Activated CD4-positive, alpha-beta T cell treated with anti-CD3 and anti-CD28 coated beads, Interleukin-2, amount 50 U/mL, for 24 hours (primary cell): ENCODE measurements at places on chromosomes 2 and 18.

GRCh38 chr18:69216321-69216720 lies 184.4 kb upstream of the DOK6 start:
- DNase-seq, result no peak

- DNase-seq, result no peak
Observed at GRCh38 chr2:215644233-215644897, 208.5 kb upstream of the FN1 start.

DNA sequence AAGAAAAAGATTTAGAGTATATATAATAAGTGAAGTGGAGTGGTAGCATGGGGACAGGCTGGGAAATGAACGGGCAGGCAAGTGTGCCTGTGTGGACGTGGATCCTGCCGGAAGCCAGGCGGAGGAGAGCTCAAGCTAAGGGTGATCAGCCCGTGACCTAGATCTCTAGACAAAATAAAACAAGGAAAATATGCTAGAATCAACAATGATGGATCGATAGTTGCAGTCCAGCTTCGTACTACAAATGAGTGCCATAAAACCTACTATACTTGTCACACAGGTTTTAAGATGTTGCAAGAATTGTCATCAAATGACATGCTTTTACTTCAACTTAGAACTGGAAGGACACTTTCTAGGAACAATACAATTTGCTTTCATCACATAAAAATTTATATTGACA lies 8.5 kb downstream of the EIF2AK2 start:
- DNase-seq, result no peak

- DNase-seq, result no peak
Observed at GRCh38 chr2:52238782-52239181, 1206.8 kb upstream of the NRXN1 start.

DNA sequence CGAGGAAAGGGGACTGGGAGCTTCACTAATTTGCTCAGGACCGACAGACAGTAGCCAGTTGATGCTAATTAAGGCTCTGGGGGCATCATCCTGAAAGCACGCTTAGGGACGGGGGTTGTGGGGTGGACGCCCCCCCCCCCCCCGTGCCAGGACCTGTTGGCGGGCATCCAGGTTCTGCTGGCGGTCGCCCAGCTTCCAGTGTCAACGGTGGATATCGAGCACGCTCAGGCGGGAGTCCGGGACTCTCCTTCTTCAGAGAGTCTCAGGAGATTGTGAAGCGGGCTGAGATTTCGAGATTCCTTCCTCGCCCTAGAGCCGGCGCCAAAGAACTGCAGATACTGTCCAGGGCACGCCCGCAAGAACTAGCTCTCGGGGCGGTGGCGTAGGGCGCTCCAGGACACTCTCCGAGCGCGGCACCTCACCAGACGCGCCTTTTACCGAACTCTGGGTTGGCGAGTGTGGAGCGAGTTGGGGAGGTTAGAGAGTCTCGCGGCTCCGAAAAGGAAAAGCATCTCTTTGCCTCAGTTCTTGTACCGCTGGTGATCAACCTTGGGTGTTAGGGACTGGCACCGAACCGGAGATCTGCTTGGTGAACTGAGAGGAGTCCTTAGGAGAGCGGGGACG lies 5.6 kb downstream of the RAX start:
- no peak for DNase-seq

GRCh38 chr2:10517351-10518043 lies 69.4 kb upstream of the ODC1 start:
- DNase-seq, result no peak

- DNase-seq, result no peak
Observed at GRCh38 chr2:159617646-159618045, 1.3 kb upstream of the BAZ2B start.

GRCh38 chr2:12240206-12240605 lies 476.5 kb upstream of the TRIB2 start:
- DNase-seq, result no peak

GRCh38 chr2:134283661-134284060 lies 29.8 kb downstream of the MGAT5 start:
- no peak for DNase-seq

- DNase-seq, result no peak
Observed at GRCh38 chr2:33782395-33783230, 183.5 kb upstream of the FAM98A start.

- no peak for DNase-seq
Observed at GRCh38 chr18:79915161-79916127, 36.0 kb downstream of the SLC66A2 start.

DNA sequence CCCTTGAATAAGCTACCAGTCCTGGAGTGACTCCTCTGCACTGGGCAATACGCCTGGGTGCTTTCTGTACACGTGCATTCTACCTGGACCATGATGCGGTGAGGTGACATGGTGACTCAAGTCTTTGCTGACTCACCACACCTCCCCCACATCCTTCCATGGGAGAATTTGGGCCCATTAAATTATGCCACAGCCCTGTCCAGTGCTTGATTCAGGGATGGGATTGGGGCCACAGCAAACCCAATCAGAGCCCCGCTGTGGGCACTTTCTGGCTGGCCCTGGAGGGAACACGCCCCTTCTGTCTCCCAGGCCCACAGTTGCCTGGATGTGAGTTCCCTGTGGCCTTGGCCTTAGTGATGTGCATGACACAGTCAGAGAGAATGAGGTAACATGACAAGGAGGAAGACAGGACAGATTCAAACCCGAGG lies 86.9 kb downstream of the LRRC30 start:
- no peak for DNase-seq

DNA sequence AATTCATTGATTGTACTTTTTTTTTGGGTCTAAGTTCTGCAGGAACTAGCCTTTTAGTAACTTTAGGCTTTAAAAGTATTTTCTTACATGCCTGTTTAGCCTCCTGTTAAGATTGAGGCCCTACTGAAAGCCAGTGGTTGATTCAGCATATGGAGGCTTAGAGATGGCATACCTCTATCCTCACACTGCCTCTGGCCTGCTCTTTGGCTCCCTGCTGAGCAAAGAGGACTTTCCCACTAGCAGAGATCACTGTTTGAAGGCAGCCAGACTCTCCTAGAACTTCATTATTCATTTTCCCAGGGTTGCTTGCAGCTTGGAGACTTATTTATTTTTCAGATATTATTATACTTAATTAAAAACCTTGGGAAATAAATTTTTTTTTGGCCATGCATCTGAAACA lies 405.6 kb upstream of the MEX3C start:
- DNase-seq, result no peak

DNA sequence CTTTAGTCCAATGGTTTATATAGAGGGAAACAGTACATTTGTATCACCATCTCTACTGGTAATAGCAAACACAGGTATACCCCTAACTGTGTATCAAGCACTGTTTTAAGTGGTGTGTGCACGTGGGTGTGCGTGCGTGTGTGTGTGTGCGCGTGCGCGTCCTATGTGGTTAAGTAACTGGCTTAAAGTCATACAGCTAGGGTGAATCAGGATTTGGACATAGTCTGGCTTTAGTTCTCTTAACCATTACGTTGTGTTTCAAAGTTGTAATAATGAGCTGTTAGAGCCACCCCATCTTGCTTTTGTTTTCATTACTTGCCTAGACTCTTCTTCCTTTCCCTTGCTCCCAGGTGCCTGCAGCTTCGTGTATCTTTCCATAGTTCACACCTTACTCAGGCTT lies 2.1 kb downstream of the HADHB start:
- no peak for DNase-seq

DNA sequence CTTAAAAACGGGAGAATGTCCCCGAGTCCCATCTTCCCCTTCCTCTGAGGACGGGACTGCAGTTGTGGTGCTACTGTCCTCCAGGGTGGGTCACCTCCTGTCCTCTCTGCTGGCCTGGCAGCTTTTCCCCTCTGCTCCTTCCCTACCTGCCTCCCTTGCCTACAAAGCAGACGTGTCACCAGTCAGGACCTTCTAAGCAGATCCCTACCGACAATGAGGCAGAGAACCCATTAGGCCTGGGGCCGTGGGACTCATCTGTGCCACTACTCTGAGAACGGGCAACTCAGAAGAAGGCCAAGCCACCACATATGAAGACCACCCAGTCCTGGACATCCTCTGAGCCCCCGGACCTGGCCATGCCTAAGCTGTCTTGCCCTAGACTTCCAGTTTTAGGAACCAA lies 103.0 kb upstream of the TEX51 start:
- DNase-seq, result no peak
